ENCODE measurements at places on chromosomes 1 and 21.

DNA sequence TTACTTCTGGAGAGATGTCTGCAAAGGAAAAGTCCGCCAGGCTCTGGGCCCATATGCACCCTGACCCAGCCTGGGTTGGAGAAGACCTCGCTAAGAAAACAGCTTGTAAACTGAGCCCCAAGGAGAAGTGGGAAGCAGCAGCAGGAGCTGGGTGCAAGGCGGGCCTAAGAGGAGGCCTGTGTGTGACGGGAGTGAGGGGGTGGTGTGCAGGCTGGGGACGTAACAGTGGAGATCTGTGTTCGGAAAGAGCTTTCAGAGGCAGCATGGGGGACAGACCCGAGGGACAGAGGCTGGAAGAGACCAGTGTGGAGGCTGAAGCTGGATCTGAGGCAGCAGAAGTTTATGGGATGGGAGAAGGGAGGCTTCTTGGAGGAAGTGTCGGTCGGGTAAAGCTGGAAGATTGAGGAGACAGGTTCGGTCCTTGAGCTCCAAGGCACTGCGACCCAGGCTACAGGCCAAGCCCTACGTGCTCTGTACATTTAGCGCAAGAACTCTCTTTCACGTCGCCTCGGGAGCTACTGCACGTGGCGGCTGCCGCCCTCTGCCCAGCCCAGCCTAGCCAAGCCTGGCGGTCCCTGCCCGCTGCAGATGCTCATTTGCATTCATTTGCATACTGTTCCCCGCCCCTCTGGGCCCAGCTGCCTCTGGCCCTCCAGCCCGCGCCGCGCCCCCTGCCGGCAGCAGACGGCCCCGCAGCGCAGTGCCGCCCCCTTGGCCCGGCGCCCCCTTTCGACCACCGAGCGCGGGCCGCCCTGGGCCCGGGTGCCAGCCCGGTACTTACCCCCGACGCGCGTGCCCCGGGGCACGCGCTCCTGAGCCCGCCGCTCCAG is 6.3 kb downstream of the HPCA start:
- DNase-seq, result no peak

GRCh38 chr1:47325528-47325927 is 8.1 kb upstream of the CMPK1 start:
- no peak for DNase-seq

DNA sequence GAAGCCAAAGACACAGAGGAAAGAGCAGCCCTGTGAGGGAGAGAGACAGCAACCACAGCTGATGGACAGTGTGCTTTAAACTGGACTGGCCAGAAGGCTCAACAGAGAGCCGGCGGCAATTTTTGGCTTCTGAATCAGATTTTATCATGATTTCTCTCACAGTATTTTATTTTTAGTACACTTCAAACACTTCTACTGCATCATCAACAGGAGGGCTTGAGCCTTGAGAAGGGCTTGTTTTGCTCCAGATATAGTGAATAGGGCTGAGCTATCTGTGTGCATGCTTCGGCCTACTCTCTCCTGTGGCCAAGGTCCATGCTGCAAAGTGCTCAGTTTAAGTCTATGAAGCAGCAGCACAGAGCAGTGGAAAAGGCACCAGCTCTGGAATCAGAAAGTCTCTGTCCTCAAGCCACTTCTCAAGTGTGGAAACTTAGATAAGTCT is 33.3 kb downstream of the ADCY10 start:
- no peak for DNase-seq

GRCh38 chr1:21034725-21035628 is 141.7 kb downstream of the EIF4G3 start:
- DNase-seq, result no peak

DNA sequence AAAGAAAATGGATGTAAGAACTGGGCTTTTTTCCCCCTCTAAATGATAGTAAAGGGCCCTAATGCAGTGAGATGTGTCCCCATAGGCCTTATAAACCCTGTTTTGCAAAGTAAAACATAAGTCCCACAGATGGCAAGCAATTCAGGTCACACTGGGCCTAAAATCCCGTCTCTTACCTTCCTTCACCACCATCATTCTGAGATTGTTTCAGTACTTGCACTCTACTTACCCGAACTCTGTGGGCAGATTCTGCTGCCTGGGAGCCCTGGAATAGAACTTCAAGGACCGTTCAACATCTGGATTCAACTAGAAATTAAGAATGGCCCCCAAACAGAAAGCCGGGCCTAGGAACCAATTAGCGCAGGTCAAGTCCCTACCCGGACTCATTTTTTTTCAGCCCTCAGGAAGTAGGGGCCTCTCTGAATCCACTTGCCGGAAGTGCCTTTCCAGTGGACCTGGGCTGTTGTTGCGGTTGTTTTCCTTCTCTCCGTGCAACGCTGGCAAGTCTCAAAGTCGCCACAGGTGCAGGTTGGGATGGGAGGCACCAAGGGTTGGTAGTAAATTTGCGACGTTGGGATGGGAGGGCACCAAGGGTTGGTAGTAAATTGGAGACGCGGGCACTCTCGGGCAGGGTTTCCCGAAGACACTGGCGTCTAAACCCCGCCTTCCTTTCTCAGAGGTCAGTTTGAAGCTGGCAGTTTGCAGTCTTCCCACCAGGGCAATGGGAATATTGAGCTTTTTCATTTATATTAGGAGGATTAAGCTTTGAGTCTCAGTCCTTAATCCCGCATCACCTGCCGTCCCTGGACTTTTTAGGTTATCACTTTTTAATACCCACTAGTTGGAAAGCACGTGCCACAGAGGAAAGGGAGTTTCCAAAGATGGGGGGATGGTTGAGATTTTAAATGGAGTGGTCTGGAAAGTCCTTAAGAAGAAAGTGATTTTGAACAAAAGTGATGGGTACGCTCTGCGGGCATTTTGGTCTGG is at the start of gene TMEM69:
TMEM69 (plus strand) TSS at position 428 of the 987 bp plus-strand sequence. CDS start 2,888 bp downstream, outside the sequence.
- DNase-seq, result peak; percentile 35

- no peak for DNase-seq
These were observed 8.5 kb downstream of the IL23R start for GRCh38 chr1:67174716-67175284.

- DNase-seq, result no peak
These were observed 33.8 kb downstream of the DUSP10 start for GRCh38 chr1:221708076-221708571.

GRCh38 chr1:9230869-9231533 is 3.6 kb upstream of the H6PD start:
- no peak for DNase-seq

DNA sequence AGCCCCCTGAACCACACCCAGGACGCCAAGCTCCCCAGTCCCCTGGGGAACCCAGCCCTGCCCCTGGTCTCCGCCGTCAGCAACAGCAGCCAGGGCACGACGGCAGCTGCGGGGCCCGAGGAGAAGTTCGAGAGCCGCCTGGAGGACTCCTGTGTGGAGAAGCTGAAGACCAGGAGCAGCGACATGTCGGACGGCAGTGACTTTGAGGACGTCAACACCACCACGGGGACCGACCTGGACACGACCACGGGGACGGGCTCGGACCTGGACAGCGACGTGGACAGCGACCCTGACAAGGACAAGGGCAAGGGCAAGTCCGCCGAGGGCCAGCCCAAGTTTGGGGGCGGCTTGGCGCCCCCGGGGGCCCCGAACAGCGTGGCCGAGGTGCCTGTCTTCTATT is 42.7 kb upstream of the ARHGEF16 start:
- DNase-seq, result no peak
